ENCODE measurements at places on chromosomes 5 and 9.

DNA sequence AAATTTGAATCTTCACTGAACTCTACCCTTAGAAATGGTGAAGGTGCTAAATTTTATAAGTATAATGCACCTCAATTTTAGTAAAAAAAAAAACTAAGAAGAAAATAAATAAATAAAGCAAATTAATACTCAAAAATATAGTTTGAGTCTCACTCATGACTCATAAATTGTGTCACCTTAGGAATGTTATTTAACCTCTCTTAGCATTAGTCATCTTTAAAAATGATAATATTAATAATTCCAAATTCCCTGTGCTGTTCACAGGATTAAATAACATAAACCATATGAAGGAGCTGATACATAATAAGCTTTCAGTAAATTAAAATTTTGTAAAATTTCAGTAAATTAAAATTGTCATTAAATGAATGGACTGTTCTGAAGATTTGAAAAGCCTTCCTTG is 339.8 kb upstream of the RGMB start:
- no peak for DNase-seq

DNA sequence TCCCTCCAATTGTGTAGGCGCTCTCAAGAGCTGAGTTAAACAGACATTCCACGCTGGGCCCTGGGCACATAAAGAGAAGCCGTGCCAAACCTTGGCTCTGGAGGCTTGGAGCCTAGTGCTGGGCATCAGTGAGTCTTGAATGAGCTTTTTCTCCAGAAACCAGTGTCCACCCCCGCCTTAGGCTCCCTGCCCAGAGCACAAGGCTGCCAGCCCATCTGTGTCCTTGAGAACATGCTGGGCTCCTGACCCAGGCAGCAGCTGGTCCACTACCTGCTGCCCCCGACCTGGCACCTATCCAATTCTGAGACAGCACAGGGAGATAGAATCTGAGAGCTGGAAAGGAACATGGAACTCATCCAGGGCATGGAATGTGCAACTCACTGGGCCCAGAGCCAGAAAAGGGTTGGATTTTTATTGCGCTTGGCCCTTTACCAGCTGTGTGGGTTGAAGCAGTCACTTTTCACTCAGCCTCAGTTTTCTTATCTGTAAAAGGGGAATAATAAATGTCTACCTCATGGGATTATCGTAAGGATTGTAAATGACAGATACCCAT is 92.4 kb upstream of the CPLX2 start:
- DNase-seq: peak; percentile 86

DNA sequence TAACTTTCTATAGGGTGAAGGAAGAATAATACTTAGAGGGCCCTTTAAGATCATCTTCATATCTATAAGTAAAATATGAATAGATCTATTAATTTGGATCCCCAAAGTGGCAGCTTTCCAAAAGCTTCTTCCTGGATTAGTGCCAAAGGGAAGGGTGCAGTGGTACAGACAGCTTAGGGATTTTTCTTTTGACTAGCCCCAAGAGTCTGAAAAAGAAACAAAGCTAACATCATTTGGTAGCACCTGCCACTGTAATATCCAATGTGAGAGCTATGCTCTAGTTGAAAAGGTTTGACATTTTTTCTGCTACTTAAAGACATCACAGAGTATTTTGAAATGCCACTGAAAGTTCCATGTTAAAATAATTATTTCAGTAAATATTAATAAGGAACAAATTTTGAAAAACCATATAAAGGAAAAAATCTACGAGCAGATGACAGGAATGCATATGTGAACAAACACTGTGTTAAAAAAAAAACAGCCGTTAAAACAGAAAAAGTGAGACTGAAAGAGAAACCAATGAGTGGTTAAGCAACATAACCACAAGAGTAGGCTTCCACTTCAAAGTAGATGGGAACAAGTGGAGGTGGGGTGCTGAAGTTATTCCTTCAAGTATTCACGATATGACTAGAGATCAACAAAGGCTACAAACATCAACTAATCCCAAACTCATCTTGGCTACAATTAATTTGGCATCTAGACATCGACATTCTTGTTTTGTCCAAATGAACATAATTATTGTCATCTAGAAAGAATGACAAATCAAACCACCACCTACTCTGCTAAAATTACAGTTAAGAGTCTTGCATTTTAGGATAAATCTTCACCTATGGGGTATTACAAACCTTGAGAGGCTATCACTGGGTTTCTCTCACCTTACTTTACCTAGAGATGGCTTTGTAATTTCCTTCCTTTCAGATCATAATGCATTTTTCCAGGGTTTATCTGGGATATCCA is 137.5 kb downstream of the CPLANE1 start:
- no peak for DNase-seq

- DNase-seq: no peak
Observed at GRCh38 chr5:81167544-81167943, 65.6 kb upstream of the CKMT2 start.

DNA sequence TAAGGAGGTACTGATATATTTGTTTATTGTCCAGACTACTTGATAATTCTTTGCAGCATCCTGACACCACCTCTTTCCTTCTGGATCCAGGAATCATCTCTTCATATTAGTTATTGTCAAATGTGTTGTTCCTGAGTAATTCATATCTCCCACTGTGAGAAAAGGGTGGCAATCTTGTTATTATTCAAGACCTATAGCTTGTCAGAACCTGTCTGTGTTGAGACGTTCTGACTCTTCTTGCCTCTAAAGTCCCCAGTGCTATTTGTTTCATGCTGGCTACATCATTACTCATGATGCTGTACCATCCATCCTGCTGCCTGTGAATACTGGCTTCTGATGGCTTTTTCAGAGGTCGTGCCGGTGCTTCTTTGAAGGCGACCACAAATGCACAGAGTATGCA is 68.7 kb upstream of the TAF11L2 start:
- no peak for DNase-seq

- no peak for DNase-seq
Observed at GRCh38 chr9:133002147-133003070, 23.9 kb downstream of the GFI1B start.

DNA sequence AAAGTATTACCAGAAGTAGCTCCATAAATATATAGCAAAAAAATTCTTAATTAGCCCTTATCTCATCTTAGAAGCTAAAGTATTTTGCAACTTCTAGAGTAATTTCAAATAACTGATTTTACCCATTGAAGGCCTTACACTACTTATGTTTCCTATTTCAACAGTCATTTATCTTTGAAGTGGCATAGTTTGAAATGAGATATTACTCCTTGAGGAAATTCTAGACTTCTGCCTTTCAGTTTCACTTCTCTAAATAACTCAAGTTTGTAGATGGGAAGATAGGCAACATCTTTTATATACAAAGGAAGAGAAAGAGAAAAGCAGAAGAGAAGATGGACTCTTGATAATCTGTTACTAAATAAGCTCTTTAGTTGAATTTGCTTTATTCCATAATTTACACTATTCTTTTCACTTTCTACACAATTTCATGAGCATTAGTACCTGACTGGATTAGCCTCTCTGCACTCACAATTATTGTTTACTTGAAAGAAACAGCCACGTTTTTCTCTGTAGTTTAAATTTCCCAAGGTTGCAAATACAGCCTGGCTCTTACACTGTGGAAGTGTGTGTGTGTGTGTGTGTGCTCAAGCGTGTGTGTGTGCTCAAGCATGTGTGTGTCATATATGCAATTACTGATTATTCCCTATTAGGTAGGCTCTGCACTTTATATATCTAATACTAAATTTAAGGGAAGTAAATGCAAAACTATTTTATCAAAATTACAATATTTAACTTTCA is 60.6 kb upstream of the EMB start:
- DNase-seq: no peak

DNA sequence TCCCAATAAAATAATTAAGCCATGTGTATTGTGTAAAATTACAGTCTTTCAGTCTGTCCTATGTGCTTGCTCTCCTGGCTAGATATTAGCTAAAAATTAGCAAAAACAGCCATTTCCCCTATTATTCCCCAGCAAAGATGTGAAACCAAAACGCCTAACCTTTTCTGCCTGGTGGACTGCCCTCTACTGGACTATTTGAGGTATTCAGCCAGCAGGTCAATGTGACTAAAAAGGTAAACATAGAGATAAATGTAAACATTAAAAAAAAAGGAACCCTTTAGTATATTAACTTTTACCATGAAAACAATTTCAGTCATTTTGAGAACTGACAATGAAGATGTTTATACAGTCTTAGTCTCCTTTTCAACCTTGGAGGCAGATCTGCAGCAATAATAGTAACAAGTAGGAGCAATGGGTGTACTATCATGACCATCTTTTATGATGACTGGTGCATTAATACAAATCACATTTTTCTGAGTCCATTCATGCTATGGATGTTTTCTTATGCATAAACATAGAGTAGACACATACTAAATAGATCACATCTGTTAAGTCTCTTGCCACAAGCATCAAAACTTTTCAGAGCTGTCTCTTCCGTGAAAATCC is 10.1 kb downstream of the ATG12 start:
- peak; percentile 44 for DNase-seq

- DNase-seq: no peak
Observed at GRCh38 chr9:114275246-114276004, 47.5 kb upstream of the ORM1 start.

- no peak for DNase-seq
Observed at GRCh38 chr9:81557452-81558090, 131.8 kb downstream of the TLE1 start.

DNA sequence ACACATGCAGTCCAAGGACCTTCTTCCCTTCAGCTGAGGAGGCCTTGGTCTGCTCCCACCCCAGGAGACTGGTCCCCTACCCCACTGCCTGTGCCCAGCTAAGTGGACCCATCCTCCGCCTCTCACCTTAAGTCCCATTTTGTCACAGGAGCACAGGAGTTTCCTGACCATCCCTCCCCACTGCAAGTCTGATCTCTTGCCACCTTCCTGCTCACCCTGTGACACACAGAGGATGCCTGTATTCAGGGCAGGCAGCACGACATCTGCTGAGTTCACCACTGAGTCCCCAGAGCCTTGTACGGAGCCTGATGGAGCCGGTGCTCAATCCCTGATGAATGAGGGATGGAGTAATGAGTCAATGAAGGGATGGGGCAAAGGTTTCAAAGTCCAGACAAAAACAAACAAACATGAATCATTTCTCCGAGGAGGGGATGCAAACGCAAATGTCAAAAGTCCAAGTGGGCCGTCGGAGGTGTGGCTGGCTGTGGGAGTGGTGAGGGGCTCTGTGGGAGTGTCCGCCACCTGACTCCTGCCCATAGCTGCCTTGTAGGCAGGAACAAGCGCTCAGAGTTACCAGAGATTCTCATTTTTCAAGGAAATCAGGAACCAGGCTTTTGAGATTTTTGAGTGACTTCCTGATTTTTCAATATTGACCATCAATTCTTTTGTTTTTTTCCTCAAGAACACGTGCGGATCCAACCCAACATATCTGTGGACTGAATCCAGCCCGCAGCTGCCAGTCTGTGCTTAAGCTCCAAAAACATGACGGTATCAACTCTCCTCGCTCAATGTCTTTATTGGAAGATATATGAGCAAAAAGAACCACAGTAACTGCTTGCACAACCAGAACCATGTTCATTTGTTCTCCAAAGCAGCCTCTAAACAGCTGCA is 4.4 kb downstream of the RAPGEF1 start:
- no peak for DNase-seq

- no peak for DNase-seq
Observed at GRCh38 chr9:99294850-99295461, 72.9 kb downstream of the SEC61B start.

DNA sequence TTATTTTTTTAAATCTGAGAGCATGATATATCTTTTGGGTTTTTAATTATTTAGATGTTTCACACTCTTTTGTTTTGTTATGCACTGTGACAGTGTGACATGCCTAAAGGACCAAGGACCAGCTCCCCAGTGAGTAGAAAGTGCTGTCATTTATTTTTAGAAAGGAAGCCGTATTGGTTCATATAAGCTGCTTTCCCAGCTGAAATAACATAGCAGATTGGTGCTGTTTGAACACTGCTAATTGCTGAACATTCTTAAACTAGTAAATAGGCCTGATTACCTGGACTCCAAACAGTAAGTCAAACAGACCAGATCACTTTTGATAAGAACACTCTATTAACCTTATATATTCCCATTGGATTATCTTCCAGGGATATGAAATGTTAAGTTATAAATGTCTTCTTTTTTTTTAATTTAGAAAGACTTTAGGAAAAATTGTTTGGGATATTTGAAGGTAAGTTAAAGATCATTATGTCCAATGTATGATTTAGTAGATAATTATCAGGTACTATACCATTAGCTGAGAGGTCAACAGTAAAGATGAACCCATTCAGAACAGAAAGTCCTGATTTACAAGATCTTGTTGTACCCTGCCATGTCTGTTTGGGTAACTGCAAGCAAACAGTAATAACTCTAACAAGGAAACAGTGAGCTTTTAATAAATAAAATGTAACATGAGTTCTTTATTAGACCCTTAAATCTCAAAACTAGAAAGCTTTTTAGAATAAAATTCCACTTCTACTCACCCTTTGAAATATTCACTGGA is 27.8 kb upstream of the ELL2 start:
- DNase-seq: no peak

DNA sequence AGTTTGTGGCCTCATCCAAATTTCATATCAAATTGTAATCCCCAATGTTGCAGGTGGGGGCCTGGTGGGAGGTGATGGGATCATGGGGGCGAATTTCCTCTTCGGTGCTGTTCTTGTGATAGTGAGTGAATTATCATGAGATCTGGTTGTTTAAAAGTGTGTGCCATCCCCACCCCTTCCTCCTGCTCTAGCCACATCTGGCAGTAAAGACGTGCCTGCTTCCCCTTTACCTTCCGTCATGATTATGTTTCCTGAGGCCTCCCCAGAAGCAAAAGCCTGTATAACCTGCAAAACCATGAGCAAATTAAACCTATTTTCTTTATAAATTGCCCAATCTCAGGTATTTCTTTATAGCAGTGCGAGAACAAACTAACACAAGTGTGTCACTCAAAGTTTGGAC is 71.0 kb upstream of the MOCS2 start:
- no peak for DNase-seq

- DNase-seq: no peak
Observed at GRCh38 chr5:131245312-131245711, 18.5 kb upstream of the CDC42SE2 start.

DNA sequence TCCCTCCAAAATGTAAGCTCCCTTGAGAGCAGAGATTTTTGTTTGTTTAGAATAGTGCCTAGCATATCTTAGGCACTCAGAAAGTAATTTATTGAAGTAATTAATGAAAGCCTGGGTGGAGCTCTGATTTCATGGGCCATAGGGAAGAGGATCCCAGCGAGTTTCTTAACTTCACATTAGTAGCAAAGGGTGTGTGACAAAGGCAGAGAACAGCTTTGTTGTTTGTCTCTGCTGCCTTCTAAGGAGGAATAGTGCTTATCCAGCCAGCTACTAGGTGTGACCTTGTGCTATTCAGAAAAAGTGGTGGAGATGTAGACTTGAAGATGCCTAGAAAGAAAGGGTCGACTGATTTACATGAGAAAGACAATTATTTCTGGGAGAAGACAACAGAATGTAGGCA is 149.0 kb downstream of the CD180 start:
- no peak for DNase-seq

- no peak for DNase-seq
Observed at GRCh38 chr9:86665416-86665815, 281.9 kb downstream of the GAS1 start.

GRCh38 chr9:129143031-129143927 is 32.1 kb downstream of the PTPA start:
- peak; percentile 86 for DNase-seq

GRCh38 chr9:124077915-124078572 is 66.5 kb downstream of the LHX2 start:
- DNase-seq: peak; percentile 44

GRCh38 chr5:134577796-134578577 is 52.5 kb downstream of the JADE2 start:
- DNase-seq: peak; percentile 58
